ENCODE measurements at places on chromosomes 2 and 18.

- DNase-seq: no peak
Observed at GRCh38 chr2:124534028-124534427, 508.9 kb downstream of the CNTNAP5 start.

GRCh38 chr2:133666621-133667020 is 98.4 kb upstream of the NCKAP5 start:
- DNase-seq: no peak

DNA sequence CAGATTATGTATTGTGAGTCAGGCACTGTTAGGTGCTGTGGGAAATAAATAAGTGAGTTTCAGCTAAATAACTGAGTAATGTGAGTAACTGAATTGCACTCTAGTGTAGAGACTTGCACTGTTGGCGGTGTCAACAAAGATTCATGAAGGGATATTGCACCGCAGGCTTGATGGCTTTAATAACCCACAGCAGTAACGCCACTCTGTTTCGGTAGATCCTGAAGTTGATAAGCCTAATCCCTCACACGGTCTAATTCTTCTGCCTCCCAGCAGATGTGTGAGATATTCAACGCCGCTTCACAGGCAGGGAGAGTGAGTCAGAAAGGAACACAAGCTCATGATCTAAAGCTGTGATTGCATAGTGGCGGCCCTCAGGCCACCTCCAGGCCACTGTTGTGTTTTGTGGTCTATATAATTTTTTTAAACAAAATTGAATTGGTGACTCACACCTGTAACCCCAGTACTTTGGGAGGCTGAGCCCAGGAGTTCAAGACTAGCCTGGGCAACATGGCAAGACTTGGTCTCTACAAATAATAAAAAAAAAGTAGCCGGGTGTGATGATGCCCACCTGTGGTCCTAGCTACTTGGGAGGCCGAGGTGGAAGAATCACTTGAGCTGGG is 94.3 kb downstream of the LIPG start:
- peak; percentile 56 for DNase-seq

DNA sequence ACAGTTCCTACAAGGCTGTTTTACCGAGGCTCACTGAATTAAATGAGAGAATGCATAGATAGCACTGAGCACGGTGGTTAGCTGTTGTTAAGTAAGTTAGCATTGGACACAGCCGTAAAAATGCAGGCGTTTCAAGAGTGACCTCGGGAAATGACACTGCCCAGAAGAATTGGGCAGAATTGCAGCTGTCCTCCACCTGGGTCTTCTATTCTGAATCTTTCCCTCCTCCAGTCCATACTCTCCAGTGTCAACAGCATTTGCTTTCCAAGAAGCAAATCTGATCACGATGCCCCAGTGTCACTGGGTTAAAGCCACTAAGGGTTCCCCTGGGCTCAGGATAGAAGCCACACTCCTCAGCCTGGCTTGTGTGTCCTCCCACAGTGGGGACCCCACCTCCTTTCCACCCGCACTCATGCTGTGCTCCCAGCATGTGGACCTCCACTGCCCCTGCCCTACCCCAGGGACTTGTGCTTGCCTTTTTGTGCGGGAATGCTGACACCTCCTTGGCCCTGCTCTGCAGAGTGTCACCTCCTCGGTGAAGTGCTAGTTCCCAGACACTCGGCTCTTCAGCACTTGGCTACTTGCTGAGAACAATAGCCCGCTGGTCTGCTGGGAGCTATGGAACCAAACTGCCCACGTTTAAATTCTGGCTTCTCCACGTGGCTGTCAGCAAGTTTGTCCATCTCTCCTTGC is 135.0 kb downstream of the ANTXR1 start:
- no peak for DNase-seq

- peak; percentile 78 for DNase-seq
Observed at GRCh38 chr2:187580462-187581124, 26.4 kb upstream of the TFPI start.

DNA sequence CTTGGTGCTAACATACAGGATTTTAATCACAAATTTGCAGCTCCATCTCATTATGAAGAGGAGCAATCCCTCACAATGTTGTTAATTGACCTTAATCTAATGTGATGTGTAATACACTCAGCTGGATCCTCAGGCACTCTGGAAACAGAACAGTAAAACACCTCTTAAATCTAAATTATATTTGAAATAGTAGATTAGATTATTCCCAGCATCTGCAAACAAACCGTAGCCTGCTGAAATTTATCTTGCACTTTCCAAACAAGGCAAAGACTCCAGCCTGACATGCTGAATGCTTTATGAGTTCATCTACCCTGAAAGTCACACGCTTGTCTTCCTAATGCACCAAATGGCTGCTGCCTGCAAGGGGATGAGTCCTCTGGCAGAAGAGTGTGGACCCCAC is 402.3 kb upstream of the GYPC start:
- DNase-seq: no peak

- no peak for DNase-seq
Observed at GRCh38 chr2:171226461-171226860, 65.8 kb upstream of the TLK1 start.

- no peak for DNase-seq
Observed at GRCh38 chr2:227517724-227518123, 45.8 kb downstream of the AGFG1 start.

- DNase-seq: no peak
Observed at GRCh38 chr2:5515693-5516092, 176.5 kb upstream of the SOX11 start.

- DNase-seq: no peak
Observed at GRCh38 chr2:58983111-58983510, 742.0 kb upstream of the FANCL start.

GRCh38 chr2:152506843-152507242 is 171.9 kb downstream of the FMNL2 start:
- no peak for DNase-seq

- DNase-seq: no peak
Observed at GRCh38 chr2:39689876-39690275, 24.2 kb downstream of the TMEM178A start.

- DNase-seq: no peak
Observed at GRCh38 chr2:205284334-205284733, 398.0 kb upstream of the NRP2 start.

DNA sequence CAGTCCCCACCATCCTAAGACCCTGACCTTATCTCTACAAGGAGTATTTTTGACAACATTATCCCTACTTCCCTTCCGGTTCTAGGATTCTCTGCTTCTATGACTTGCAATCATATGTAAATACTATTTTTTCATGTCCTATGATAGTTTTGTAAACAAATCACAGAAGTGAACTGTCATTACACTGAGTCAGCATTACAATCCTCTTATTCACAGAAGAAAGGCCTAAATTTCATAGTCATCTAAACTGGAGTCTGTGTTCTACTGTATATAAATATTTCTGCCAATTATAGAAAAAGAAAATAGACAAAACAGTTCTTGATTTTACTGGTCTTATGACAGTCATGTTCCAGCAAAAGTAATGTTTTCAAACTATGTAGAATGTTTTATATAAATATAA is 265.1 kb downstream of the NCKAP5 start:
- peak; percentile 54 for DNase-seq

- no peak for DNase-seq
Observed at GRCh38 chr18:76338088-76338487, 157.0 kb downstream of the ZNF516 start.

DNA sequence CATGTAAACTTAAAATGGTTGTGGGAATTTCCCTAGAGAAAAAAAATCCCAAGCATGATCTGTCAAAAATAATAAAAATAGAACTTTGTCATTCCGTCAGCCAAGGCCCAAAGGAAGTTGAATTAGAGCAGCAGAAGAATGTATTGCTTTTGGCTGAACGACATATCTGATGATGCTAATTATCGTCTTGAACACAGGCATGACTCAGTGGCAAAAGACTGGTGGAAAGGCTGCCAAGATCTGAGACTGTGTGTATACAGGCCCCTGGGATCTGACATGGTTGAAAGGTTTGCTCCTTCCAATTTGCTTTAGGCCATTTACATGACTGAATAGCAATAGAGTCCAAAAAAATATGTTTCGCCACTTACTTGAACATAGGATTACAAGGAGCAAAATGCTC is 1057.1 kb upstream of the CRIM1 start:
- peak; percentile 51 for DNase-seq

DNA sequence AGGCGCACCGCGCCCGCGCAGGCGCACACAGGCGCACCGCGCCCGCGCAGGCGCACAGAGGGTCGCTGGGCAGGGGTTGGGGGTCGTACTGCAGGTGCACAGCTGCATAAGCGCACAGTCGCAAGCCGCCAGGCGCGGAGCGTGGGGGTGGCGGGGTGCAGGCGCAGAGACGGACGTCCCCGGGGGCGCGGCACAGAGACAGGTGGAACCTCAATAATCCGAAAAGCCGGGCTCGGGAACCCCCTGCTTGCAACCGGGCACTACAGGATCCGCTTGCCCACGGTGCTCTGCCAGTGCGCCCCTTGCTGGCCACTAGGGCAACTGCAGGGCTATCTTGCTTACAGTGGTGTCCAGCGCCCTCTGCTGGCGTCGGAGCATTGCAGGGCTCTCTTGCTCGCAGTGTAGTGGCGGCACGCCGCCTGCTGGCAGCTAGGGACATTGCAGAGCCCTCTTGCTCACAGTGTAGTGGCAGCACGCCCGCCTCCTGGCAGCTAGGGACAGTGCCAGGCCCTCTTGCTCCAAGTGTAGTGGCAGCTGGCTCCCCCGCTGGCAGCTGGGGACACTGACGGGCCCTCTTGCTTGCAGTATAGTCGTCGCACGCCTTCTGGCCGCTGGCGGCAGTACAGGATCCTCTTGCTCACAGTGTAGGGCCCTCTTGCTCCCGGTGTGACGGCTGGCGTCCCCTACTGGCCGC is 34.9 kb downstream of the FAM110C start:
- peak; percentile 8 for DNase-seq

DNA sequence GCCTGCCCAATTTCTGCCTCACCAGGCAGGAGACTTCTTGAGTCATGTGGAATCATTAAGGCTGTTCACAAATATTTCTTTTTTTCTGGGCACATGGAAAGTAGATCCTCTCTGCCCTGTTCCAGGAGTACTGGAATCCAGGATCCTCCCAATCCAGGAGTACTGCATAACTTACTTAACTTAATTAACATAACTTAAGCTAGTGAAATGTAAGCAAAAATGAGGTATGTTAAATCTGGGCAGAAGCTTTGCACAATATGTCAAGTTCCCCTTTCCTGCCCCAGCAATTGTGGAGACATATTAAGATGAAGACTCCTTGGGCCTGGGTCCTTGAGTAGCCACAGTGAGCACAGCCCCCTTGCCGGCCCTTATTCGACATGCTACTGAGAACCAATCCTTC is 3.2 kb downstream of the CD207 start:
- DNase-seq: no peak

DNA sequence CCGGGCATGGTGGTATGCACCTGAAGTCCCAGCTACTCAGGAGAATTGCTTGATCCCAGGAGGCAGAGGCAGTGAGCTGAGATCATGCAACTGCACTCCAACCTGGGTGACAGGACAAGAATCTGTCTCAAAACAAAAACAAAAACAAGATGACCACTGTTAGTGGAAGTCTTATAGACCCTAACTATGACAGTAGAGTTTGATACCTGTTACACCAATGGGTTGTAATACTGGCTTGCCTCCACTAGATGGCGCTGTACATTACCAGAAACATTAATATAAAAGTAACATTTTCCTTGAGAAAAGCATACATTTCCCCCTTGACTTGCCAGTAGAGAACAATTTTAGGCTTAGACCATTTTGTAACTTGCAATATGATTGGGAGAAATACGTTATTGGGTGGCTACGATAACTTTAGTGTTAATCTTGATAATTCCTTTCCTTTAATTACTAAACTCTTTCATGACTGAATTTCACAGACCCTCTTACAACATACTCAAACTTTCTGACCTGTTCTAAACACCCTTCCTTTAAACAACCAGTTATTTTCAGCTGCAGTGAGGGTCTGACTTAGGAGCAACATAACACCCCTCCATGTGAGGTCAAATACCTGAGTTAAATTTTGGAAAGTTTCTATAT is 19.5 kb downstream of the SLC25A52 start:
- DNase-seq: peak; percentile 25

DNA sequence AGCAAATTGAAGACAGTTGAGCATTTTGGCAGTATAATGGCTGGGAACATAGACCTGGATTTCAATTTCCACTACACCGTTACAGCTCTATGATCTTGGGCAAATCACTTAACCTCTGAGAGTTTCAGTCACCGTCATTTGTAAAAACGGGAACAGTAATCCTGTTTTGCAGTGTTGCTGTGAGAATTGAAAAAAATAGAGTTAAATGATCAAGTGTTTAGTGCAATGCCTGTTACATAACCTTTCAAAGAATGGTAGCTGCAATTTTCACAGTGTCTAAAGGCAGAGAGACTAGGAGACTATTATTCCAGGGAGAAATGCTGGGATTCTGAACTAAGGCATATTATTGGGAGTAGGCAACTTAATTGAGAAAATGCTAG is 2.0 kb downstream of the AGPS start:
- no peak for DNase-seq

DNA sequence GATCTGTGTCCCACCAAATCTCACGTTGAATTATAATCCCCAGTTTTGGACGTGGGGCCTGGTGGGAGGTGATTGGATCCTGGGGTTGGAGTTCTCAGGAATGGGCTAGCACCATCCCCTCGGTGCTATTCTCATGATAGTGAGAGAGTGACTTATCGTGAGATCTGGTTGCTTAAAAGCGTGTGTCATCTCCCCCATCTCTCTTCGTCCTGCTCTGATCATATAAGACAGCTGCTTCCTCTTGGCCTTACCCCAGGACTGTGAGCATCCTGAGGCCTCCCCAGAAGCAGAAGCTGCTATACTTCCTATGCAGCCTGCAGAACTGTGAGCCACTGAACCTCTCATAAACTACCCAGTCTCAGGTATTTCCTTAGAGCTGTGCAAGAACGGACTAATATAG is 163.7 kb upstream of the NDUFV2 start:
- DNase-seq: no peak

DNA sequence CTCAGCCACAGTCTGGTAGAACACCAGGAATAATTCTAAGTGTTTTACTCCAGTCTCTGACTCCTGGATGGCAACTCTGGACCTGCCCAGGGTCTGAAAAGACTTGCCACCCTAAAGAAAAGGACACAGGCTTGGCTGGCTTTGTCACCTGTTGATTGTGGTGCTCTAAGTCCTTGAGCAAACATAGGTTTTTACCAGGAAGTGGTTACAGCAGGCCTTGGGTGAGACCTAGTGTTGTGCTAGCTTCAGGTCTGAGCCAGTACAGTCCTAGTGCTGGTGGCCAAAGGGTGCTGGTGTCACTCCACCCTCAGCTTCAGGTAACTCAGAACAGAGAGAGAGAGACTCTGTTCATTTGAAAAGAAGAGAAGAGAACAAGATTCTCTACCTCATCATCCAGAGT is 1239.4 kb upstream of the CRIM1 start:
- no peak for DNase-seq

DNA sequence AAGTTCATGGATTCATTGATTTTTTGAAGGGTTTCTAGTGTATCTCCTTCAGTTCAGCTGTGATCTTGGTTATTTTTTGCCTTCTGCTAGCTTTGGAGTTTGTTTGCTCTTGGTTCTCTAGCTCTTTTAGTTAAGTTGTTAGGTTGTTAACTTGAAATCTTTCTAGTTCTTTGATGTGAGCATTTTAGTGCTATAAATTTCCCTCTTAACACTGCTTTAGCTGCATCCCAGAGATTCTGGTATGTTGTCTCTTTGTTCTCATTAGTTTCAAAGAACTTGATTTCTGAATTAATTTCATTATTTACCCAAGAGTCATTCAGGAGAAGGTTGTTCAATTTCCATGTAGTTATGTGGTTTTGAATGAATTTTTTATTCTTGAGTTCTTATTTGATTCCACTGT is 210.6 kb downstream of the IRS1 start:
- no peak for DNase-seq

All from fibroblast of skin of scalp (primary cell).